Breast epithelium (tissue), 4 donors: ENCODE measurements at places on chromosomes 13 and 19.

DNA sequence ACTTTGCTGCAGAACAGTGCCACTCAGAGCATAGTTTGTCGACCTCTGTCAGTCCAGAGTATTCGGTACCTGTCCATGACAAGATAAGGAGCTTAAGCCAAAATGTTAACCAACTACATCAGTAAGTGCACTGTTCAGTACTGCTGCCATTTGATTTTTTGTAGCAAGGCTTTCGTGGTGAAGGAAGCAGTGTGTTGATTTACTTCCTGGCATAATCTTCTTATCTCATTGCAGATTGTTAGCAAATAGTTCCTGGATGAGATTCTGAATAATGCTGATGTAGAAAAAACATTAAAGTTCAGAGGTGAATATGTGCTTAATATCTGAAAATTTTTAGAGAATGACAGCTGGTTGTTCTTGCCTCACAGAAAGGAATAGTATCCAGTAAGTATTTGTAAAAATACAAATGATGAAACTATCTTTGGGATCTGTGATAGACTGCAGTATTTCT is 85.7 kb downstream of the LRRC63 start:
- peak overlapping the region; percentile 78 for H3K27ac ChIP-seq
- no peaks in the 10 kb centered on the region for H3K27me3 ChIP-seq
- no peaks in the 10 kb centered on the region for H3K4me1 ChIP-seq

- no peak overlapping the region for H3K4me3 ChIP-seq
- no peak for DNase-seq
- H3K27me3 ChIP-seq: no peaks in the 10 kb centered on the region
- H3K36me3 ChIP-seq: no peaks in the 10 kb centered on the region
- H3K4me1 ChIP-seq: peaks cover 29% of the 10 kb centered on the region
Measured at GRCh38 chr13:29922896-29923295, 72.5 kb upstream of the UBL3 start.

- DNase-seq: no peak
- H3K4me1 ChIP-seq: no peaks in the 10 kb centered on the region
- no peak overlapping the region for H3K27ac ChIP-seq
- H3K4me3 ChIP-seq: no peak overlapping the region
Measured at GRCh38 chr13:106602178-106602577, 34.2 kb upstream of the ARGLU1 start.

DNA sequence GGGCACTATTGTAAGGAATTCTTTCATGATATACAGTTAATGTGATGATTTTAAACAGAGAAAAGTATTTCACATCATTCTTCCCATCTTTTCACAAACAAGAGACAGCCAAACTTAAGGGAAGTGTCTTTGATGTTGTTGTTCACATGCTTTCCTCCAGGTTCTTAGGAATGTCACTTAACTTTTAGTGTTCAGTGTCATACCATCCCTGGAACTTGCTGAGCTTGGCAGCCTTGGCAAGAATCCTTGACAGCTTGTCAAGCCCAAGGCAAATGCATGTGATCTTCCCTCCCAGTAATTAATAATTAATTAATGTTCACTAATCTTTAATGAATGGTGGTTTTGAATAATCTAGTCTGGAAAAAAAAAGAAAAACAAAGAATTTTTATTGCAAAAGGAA is 727.9 kb upstream of the PRR20A start:
- no peak for DNase-seq
- H3K36me3 ChIP-seq: no peaks in the 10 kb centered on the region
- H3K4me1 ChIP-seq: no peaks in the 10 kb centered on the region
- no peaks in the 10 kb centered on the region for H3K27me3 ChIP-seq
- no peak overlapping the region for H3K4me3 ChIP-seq
- no peak overlapping the region for H3K27ac ChIP-seq

DNA sequence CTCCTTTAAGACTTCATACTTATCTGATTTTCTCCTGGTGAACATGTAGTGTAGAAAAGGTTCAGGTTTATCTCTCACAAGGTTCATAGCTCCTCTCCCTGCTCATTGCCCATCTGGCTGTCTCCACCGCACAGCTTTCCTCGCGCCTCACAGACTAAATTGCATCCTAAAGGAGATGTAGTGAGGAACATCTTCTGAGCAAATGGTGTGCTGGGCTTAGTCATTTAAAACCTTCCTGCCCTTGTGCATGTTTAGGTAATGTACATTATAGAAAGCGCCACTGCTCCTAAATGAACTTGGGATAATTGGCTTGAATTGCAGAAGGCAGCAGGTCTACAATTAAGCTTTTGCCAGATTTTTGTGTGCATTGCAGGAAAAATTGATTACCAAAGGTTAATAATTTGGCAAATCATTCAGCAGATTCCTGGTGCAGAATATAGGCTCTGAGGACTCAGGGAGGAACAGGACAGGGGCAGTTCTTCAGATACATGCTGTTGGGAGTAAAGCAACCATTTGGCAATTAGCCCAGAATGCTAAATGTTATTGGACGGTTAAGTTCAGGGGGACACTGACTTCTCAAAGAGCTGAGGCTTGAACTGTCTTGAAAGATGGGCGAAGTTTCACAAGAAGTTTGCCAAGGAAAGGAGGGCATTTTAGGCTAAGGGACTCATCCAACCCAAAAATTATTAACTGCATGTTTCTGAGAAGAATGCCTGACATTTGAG is 108.4 kb upstream of the CLDN10 start:
- H3K36me3 ChIP-seq: no peaks in the 10 kb centered on the region
- no peaks in the 10 kb centered on the region for H3K27me3 ChIP-seq
- H3K4me1 ChIP-seq: no peaks in the 10 kb centered on the region
- no peak for DNase-seq

DNA sequence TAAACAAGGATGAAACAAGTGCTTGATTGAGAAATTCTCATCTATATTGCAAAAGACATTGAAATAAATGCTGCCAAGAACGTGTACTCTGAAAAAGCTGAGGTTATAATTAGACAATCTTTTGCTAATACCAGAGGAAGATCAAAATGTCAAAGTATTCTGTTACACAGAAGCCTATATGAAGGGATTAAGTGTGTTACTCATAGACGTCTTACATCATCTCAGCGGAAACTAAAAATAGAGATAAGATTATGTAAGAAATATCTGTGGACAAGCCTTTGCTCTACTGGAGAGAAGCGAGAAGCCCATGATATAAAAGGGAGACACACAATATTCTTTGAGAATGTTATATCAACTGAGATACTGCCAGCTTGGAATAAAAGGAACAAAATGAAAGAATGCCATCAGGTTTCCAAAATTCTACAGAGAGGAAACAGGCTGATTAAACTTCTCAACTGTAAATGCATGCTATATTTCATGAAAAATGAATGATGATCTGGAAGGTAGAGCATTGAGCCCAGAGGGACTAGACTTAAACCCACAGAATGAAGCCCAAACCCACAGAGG is 699.0 kb downstream of the GPC5 start:
- no peak overlapping the region for H3K4me3 ChIP-seq
- H3K27me3 ChIP-seq: no peaks in the 10 kb centered on the region
- no peak for DNase-seq
- no peak overlapping the region for H3K27ac ChIP-seq
- no peaks in the 10 kb centered on the region for H3K4me1 ChIP-seq

- H3K4me3 ChIP-seq: no peak overlapping the region
- peaks cover 55% of the 10 kb centered on the region for H3K27me3 ChIP-seq
Measured at GRCh38 chr19:40221858-40222619, 3.9 kb upstream of the TTC9B start.

- H3K4me3 ChIP-seq: peak overlapping the region; percentile 68
- DNase-seq: no peak
Measured at GRCh38 chr19:45782820-45783785, 813 bp upstream of the DMPK start.

GRCh38 chr19:53462861-53463260 is 4.7 kb upstream of the ZNF813 start:
- no peaks in the 10 kb centered on the region for H3K4me1 ChIP-seq
- no peak overlapping the region for H3K27ac ChIP-seq
- H3K36me3 ChIP-seq: no peaks in the 10 kb centered on the region
- no peak for DNase-seq
- H3K4me3 ChIP-seq: no peak overlapping the region

DNA sequence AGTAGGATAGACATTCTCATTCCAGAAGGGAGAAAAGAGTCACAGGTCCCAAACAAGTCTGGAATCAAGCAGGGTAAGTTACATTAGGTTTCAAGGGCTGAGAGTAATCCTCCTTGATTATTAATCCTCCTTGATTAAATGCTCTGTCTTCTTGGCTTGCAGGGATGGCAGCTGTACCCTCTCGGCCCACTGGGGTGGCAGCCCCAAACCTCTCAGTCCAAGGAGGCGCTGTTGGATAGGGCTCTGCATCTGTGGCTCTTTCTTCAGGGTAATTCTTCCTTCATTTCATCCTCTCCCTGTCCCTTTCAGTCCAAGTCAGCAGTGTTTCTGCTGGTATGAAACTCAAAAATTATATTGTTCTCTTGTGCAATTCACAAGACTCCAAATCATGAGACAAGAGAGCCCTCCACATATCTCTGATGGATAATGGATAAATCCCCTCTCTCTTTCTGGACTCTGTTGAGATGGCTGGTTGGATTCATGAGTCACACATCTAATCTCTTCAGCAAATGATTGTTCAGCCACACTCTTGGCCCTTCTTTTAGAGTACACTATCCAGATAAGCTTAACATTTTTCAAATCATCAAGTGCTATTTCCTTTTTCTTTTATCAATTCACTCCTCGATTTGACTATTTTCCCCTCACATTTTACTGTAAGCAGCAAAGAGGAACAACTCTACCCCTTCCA is 323.7 kb upstream of the HTR2A start:
- no peaks in the 10 kb centered on the region for H3K36me3 ChIP-seq
- no peaks in the 10 kb centered on the region for H3K4me1 ChIP-seq
- H3K4me3 ChIP-seq: no peak overlapping the region
- H3K27ac ChIP-seq: no peak overlapping the region
- no peaks in the 10 kb centered on the region for H3K27me3 ChIP-seq
- DNase-seq: no peak

- H3K27me3 ChIP-seq: no peaks in the 10 kb centered on the region
- peak; percentile 80 for DNase-seq
- H3K4me1 ChIP-seq: no peaks in the 10 kb centered on the region
- H3K27ac ChIP-seq: no peak overlapping the region
- peak overlapping the region; percentile 44 for H3K4me3 ChIP-seq
Measured at GRCh38 chr13:27826379-27827353, 34.4 kb downstream of the GSX1 start.
